CD4-positive, alpha-beta T cell (primary cell): ENCODE measurements at places on chromosomes 7 and 10. TPM values are rescaled to one million over a fixed set of nuclear protein-coding genes. Genes with fewer than 3 reads are reported as not detected.

DNA sequence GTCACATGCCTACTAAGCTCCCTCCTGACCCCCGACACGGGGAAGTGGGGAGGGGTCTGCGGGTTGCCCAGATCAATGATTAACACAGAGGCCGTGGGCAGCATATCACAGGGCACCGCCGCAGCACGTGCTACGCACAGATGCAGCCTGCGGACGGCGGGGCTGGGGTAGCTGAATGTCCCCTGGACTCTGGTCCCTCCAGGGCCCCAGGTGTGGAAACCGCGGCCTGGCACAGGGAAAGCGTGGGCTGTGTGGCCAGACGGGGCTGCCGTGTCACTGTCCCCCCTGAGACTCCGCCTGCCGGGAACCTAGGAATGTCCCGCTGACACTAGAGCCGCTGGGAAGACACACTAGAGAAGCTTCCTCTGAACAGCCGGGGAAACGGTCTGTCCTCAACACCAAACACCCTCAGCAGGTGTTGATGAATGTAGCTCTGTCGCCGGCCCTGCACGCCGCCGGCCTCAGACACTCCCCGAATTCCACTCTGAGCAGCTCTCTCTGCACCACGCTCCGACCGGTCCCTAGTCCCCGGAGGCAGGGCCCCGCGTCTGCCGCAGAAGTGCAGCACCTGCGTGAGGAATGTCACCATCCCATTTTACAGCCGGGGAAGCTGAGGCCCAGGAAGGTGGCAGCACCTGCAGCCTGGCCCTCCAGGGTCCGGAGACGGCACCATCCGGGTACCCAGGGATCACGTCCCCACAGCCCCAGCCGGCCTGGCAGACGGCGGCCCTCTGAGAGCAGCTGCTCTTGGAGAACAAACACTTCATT is 33.4 kb upstream of the PDGFA start:
- DNase-seq = no peak
- no peak overlapping the region for H3K4me3 ChIP-seq
- no peak overlapping the region for H3K27ac ChIP-seq
- no peaks in the 10 kb centered on the region for H3K27me3 ChIP-seq
- H3K36me3 ChIP-seq = peaks cover 2% of the 10 kb centered on the region

DNA sequence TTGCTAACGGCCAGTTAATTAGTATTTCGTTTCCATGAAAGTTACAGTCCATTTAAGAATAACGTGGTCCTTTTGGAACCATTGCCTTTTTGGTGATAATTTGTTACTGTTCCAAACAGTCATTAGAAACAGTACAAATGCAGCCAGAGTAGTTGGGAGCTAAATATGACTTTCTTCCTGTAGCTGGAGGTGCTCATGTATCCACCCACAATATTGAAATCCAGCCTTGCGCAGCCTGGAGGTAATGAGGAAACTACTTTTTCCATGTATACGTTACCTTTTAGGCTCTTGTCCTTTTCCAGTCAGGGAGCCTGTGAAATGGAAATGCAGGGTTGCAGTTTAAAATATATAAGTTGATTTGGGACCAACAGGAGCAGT is 43.6 kb downstream of the LHFPL3 start:
- H3K4me1 ChIP-seq = no peaks in the 10 kb centered on the region
- H3K27me3 ChIP-seq = no peaks in the 10 kb centered on the region
- H3K4me3 ChIP-seq = no peak overlapping the region
- no peak overlapping the region for H3K27ac ChIP-seq
- DNase-seq = no peak

- DNase-seq = no peak
- no peaks in the 10 kb centered on the region for H3K27me3 ChIP-seq
- no peaks in the 10 kb centered on the region for H3K36me3 ChIP-seq
Observed at GRCh38 chr7:34523226-34523918, 134.6 kb upstream of the NPSR1 start.

GRCh38 chr10:129904323-129904722 is 59.8 kb downstream of the EBF3 start:
- H3K4me3 ChIP-seq = no peak overlapping the region
- no peaks in the 10 kb centered on the region for H3K4me1 ChIP-seq
- no peak overlapping the region for H3K27ac ChIP-seq
- H3K27me3 ChIP-seq = peaks cover 2% of the 10 kb centered on the region
- no peak for DNase-seq

DNA sequence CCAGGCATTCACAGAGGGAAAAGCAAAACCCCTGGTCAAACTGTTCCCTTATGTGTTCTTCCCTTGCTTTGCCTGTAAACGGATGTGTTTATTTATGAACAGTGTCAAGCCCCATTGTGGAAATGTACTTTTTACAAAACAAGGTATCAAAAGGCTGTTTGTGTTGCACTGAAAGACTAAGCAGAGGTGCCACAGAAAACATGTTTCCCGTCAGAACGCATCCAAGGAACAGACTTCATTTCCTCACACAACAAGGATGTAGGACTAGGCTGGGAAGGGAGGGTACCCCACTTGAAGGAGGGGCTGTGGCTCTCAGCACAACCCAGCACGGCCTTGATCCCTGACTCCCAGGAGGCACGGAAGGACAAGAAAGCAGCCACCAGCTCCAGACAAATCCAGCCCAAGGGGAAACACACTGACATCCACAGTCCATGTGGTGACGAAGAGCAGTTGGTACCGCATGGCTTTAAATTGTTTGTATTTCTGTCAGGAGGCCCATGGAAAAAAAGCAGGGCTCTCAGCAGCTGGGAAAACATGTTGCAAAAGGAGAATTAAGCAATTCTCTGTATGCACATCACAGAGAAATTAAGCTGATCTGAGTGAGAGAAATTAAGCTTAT is 85.6 kb downstream of the RNF216 start:
- H3K4me1 ChIP-seq = peaks cover 93% of the 10 kb centered on the region
- DNase-seq = no peak
- H3K4me3 ChIP-seq = peak overlapping the region; percentile 54
- peaks cover 11% of the 10 kb centered on the region for H3K36me3 ChIP-seq
- no peaks in the 10 kb centered on the region for H3K27me3 ChIP-seq

GRCh38 chr10:75400163-75400770 is 1.3 kb downstream of the ZNF503 start:
- no peak for DNase-seq
- H3K27ac ChIP-seq = no peak overlapping the region
- H3K36me3 ChIP-seq = no peaks in the 10 kb centered on the region
- H3K27me3 ChIP-seq = peaks cover 89% of the 10 kb centered on the region

- DNase-seq = no peak
- H3K4me1 ChIP-seq = no peaks in the 10 kb centered on the region
- H3K36me3 ChIP-seq = no peaks in the 10 kb centered on the region
- H3K4me3 ChIP-seq = no peak overlapping the region
- H3K27me3 ChIP-seq = no peaks in the 10 kb centered on the region
Observed at GRCh38 chr7:33986951-33987947, 81.9 kb downstream of the BMPER start.

GRCh38 chr10:10798102-10798863 is 219.4 kb upstream of the CELF2 start:
- DNase-seq = no peak
- no peaks in the 10 kb centered on the region for H3K36me3 ChIP-seq
- no peaks in the 10 kb centered on the region for H3K4me1 ChIP-seq
- H3K27me3 ChIP-seq = no peaks in the 10 kb centered on the region

GRCh38 chr10:21519397-21519933 is 6.0 kb downstream of the SKIDA1 start:
- no peak overlapping the region for H3K4me3 ChIP-seq
- peaks cover 53% of the 10 kb centered on the region for H3K27me3 ChIP-seq
- no peak overlapping the region for H3K27ac ChIP-seq
- peaks cover 39% of the 10 kb centered on the region for H3K4me1 ChIP-seq
- no peak for DNase-seq

GRCh38 chr10:22931948-22932347 is 4.1 kb downstream of the ARMC3 start:
- no peaks in the 10 kb centered on the region for H3K36me3 ChIP-seq
- peaks cover 11% of the 10 kb centered on the region for H3K4me1 ChIP-seq
- H3K4me3 ChIP-seq = no peak overlapping the region
- H3K27me3 ChIP-seq = peaks cover 2% of the 10 kb centered on the region

DNA sequence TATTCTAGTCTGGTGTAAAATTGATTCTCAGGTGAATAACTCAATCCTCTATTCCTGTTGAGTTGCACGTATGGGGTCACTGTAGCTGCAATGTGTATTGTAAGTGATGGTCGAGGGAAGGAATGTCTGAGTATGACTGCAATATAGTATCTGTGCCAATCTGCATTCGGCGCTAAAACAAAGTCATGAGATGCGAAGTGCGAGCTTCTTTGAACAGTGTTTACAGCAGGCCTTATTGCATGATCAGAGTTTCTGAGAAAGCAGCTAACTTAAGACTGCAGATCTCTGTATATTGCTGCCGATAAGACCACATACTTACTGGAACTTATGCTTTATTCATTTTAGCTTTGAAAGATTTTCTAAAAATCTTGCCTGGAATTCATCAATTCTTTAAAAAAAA is 341.7 kb upstream of the BMPER start:
- H3K4me1 ChIP-seq = no peaks in the 10 kb centered on the region
- no peaks in the 10 kb centered on the region for H3K27me3 ChIP-seq
- no peak overlapping the region for H3K4me3 ChIP-seq
- H3K36me3 ChIP-seq = no peaks in the 10 kb centered on the region

DNA sequence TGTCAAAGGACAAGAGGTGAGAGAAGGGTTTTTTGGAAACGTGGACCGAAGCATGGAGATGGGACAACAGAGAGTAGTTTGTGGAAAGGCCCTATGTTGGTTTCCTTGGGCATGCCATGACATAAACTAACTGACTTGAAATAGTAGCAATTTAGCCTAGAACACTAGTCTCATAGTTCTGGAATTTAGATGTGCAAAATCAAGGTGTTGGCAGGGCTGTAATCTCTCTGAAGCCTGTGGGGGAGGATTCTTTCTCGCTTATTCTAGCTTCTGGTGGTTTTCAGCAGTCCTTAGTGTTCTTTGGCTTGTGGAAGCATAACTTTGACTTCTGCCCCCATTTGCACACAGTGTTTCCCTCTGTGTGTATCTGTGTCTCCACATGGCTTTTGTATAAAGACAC is 283.4 kb downstream of the GFRA1 start:
- no peak overlapping the region for H3K4me3 ChIP-seq
- H3K27ac ChIP-seq = no peak overlapping the region
- no peaks in the 10 kb centered on the region for H3K4me1 ChIP-seq
- no peaks in the 10 kb centered on the region for H3K36me3 ChIP-seq
- DNase-seq = no peak
- H3K27me3 ChIP-seq = no peaks in the 10 kb centered on the region

DNA sequence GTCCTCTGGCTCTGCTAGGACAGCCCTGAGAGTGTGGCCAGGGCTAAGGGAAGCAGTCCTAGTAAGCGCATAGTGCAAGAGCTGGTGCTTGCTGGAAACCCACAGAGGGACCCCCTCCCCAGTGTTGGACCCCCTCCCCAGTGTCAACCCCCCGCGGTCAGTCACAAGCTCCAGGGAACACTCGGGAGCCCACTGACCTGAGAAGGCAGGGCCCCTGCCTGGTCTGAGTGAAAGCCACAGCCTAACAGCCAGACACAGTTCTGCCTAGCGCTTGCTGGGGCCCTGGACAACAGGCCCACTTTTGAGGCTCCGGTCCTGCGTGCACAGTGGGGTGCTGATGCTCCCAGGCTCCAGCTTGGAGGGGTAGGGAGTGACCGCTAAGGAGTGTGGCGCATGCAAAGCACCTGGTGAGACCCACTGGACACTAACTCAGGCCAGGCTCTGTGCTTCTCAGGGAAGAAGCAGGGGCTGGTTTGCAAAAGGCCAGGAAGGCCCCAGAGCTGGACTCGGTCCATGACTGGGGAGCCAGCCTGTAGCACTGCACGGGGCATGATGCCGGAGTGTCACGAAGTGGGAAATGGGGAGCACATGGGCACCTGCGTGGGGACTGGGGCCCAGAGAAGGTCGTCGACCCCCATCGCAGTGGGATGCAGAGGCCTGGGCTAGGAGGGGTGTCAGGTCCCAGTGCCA is 175.8 kb upstream of the PPP2R2D start:
- H3K36me3 ChIP-seq = no peaks in the 10 kb centered on the region
- no peak for DNase-seq
- H3K27ac ChIP-seq = no peak overlapping the region
- H3K4me3 ChIP-seq = no peak overlapping the region

DNA sequence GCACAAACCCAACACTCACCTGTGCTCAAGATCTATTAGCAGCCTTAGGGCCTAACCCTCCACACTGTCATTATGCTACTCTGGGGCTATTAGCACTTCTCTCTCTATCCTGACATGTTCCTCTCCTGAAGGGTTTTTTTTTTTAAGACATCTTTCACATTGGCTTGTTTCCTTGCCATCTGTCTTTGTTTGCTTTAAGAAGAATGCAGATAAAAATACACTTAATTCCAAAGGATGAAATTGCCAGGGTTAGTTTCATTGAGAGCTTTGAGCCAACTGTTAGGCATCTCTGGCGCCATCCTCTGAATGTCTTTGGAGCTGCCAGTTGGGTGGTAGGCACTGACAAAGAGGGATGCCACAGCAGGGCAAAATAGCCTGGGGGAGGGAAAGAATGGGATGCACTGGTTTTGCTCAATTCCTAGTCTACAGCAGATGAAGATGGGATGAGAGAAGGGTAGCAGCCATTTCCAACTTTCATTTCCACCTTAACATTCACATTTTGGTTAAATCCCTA is 399.2 kb downstream of the SORCS1 start:
- no peak overlapping the region for H3K4me3 ChIP-seq
- no peak overlapping the region for H3K27ac ChIP-seq
- no peaks in the 10 kb centered on the region for H3K36me3 ChIP-seq

DNA sequence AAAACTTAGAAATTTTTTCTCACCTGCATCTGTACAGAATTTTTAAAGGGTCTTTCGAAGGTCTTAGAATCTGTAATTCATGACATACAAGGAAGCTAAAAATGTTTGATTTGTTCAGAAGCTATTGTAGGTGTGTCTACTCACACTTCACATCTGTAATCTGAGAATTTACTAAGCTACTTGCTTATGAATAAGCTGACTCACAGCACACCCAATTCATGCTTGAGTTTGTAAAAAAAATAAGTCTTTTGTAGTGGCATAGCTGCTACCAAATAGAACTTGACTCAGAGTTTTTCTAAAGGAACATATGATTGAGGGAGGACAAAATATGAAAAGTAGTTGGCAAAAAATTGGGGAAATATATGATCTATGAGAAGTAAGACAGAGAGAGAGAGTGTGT is 12.7 kb upstream of the AGR2 start:
- H3K36me3 ChIP-seq = no peaks in the 10 kb centered on the region
- H3K27me3 ChIP-seq = no peaks in the 10 kb centered on the region
- no peak overlapping the region for H3K27ac ChIP-seq
- DNase-seq = no peak
- H3K4me3 ChIP-seq = no peak overlapping the region

DNA sequence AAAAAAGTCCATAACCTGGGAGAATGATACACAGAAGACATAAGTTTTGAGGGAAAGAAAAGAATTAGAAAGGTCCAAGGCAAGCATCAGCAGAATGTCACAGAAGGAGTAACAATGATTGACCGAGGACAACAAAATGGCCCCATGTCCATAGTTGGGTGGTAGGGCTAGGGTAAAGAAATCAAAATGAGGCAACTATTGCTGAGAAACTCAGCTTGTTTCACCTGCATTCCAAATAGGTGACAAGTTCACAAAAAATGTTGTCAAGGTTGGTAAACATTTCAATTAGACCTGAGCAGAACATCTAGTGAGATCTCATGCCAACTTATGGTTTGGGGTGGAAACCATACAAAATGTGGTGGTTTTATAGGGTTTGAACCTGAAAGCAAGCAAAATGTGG is 22.8 kb upstream of the DLX6 start:
- H3K4me3 ChIP-seq = no peak overlapping the region
- H3K4me1 ChIP-seq = no peaks in the 10 kb centered on the region
- DNase-seq = no peak
- H3K36me3 ChIP-seq = no peaks in the 10 kb centered on the region

GRCh38 chr10:45373003-45373575 is 927 bp upstream of the ALOX5 start:
- no peaks in the 10 kb centered on the region for H3K36me3 ChIP-seq
- peaks cover 28% of the 10 kb centered on the region for H3K4me1 ChIP-seq
- H3K27ac ChIP-seq = no peak overlapping the region
- peak overlapping the region; percentile 55 for H3K4me3 ChIP-seq
- H3K27me3 ChIP-seq = peaks cover 21% of the 10 kb centered on the region
- peak; percentile 41 for DNase-seq

The A1CF gene
- not detected for total RNA-seq

The ZP3 gene
- 3.2 TPM for total RNA-seq

The MRM2 gene
- total RNA-seq = 3.7 TPM

The CNPY1 gene
- total RNA-seq = not detected
